ENCODE measurements at places on chromosomes 4 and X.

GRCh38 chrX:18883234-18883960 is 100.5 kb downstream of the PHKA2 start:
- DNase-seq = no peak

GRCh38 chr4:40788331-40788730 is 38.6 kb downstream of the NSUN7 start:
- DNase-seq = no peak

- DNase-seq = no peak
These were observed 22.0 kb upstream of the PPARGC1A start for GRCh38 chr4:23911675-23912455.

DNA sequence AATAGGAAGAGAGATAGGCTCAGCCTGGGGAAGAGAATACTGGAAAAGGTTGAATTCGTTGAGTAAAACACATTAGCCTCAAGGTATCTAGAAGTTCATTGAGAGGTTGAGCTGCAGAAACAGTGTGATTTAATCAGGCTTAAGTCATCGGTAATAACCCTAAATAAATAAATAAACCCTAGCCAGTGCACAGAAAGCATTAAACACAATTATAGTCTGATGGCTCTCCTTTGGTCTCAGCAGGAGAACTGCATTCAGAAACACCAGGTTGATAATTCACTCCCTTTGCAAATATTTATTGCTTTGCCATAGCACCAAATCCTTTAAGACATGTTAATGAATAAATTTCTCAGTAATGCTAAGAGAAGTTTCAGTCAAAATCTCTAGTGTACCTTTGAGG is 9.6 kb downstream of the DCX start:
- no peak for DNase-seq

DNA sequence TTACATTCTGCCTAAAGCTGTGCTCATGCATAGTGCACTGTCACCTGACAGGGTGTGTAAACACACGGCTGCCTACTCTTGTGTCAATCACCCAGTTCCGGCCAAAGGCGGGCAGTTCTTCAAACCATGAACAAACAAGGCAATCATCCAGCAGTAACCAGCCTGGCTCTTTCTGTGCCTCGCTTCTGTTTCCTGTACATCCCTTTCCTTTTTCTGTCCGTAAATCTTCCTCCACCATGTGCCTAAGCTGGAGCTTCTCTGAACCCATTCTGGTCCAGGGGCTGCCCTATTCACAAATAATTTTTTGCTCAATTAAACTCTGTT is 60.8 kb upstream of the CBR4 start:
- DNase-seq = no peak

GRCh38 chr4:41476310-41476885 is 61.6 kb upstream of the LIMCH1 start:
- no peak for DNase-seq

- no peak for DNase-seq
These were observed 411.4 kb downstream of the IL1RAPL1 start for GRCh38 chrX:28998609-28999135.

GRCh38 chrX:143664302-143664701 is 28.4 kb upstream of the SLITRK4 start:
- peak; percentile 4 for DNase-seq

GRCh38 chr4:41287005-41287404 is 30.3 kb downstream of the UCHL1 start:
- DNase-seq = no peak

DNA sequence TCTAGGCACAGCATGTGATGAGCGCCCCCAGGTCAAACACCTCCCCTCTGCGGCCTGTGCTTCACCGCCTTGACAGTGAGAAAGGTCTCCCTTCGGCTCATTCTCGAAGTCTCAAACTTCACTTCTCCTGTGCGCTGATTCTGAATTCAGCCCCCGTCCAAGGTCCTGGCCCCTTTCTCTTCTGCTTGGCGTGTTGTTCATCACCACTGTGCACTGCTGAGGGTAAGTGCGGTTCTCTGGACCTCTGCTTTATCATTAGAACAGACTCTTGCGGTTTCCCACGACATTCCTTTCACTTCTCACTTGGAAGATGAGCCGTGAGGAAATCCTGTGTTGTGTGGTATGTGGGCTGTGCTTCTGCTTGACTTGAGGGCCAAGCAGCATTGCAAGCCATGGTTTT is 11.9 kb downstream of the HTT-AS start:
- no peak for DNase-seq

DNA sequence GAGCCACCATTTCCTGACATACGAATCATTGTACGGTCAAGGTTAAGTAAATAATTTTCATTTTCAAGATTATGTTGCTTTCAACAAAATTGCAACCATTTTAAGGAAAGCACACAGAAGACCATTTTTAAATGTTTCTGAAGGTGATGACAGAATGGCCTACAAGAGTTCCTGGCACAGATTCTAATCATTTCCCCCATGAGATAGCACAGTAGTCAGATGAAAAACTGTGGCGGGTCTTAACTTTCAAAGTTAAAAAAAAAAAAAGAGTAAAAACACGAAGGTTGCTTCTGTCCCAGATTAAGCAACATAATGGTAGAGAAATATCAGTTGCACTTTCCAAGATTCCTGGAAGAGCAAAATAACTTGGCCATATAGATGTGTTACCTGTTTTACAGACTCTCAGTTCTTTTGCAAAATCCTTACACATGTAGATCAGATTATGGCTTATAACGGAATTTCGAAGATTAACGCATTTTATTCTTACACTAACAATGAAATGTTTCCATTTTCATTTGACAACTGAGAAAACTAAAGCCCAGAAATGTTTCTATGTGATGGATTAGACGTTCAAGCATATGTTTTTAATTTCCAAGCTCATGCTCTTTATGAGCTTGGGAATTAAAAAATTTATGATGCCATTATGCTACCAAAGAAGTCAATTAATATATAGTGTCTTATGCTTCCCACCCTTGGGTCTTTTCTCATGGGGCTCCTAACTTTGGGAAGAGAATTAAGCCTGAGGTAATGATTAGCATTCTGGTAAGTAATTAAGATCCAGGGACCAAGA is 335.1 kb upstream of the CLNK start:
- DNase-seq = no peak

GRCh38 chr4:182555997-182556418 is 312.8 kb downstream of the TENM3 start:
- DNase-seq = no peak

- peak; percentile 1 for DNase-seq
These were observed 922.0 kb downstream of the NLGN4X start for GRCh38 chrX:5306654-5307121.

- DNase-seq = peak; percentile 26
These were observed 1.6 kb downstream of the RCHY1 start for GRCh38 chr4:75512386-75513211.

DNA sequence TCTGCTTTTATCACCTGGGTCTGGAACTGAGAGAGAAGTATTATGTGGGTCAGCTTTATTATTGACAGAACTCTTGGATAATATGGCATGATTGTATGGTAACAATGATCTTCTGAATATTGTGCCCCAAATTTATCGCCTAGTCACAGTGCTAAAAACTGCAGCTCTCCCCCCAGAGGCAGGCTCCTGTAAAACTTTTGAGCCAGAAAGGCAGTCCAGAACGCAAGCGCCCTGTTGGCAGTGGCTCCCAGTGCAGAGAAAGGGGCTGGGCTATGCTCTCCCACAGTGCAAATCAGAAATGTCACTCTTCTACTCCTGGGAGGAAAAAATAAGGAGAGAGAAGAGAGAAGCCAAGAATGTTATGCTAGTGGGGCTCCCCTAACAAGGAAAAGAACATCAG is 50.5 kb downstream of the HELT start:
- no peak for DNase-seq

DNA sequence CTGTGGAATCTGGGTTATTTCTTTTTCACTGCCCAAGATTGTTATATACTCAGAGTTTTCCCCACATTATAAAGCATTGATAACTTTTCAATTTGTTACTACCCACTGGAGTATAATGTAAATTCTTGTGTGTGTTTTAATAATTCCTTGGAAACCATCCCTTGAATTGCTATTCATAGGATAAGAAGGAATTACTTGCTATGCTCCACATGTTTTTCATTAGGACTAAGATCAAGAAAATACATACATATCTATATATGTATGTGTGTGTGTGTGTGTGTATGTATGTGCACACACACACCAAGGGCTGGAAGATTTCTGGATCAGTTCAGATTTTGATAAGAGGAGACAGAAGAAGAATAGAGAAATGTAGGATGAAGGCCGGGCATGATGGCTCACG is 206.4 kb upstream of the JADE1 start:
- no peak for DNase-seq

DNA sequence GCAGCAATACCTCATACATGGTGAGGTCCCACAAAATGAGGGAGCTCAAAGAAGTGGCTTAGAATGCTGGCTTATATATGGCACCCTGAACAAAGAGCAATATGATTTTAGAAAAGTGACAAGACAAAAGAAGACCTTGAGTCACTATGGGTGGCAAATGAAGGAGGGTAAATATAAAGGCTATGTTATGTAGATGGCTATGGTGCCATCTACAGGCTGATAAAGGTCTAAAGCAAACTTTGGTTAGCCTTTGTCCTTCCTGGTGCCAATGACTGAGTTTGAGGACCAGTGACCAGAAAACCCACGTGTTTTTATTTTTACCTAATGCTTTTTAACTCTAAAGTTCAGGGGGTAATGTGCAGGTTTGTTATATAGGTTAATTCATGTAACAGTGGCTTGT is 151.8 kb downstream of the CCNG2 start:
- peak; percentile 6 for DNase-seq

GRCh38 chrX:109848461-109849050 is 115.5 kb upstream of the ACSL4 start:
- no peak for DNase-seq

- DNase-seq = no peak
These were observed 64.0 kb downstream of the MANBA start for GRCh38 chr4:102696758-102697157.

DNA sequence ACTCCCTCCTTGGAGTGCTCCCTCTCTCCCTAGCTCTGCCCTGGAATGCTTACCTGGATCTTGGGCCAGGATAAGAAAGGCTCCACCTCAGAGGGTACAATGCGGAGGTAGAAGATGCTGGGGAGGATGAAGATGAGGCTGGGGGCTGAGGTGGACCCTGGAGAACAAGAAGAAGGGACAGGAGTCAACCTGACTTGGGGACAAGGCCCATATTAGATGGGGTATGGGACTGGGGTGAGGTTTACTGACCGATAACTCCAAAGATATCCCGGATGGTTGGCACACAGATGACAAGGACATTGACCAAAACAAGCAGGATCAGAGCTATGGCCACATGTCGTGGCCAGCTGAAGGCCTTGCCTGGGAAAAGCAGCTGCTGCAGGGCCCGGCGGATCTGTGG is 10.6 kb downstream of the SLC38A5 start:
- DNase-seq = no peak

GRCh38 chrX:38216642-38217041 is 4.0 kb downstream of the SRPX start:
- DNase-seq = no peak

DNA sequence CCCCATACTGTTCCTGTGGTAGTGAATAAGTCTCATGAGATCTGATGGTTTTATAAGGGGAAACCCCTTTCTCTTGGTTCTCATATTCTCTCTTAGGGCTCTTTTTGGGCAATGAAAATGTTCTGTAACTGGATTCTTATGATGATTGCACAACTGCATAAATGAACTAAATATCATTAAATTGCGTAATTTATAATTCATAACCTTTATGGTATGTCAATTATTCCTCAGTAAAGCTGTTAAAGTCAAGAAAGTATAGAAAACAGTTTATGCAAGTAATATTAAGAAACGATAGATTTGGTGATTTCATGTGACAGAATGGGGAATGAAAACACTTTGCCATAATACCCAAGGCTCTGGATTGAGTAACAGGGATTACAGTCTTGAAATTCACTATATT is 33.5 kb upstream of the SPANXD start:
- DNase-seq = no peak

- DNase-seq = no peak
These were observed 161.4 kb downstream of the RAB28 start for GRCh38 chr4:13322681-13323101.

GRCh38 chrX:40130207-40130606 is 32.4 kb upstream of the BCOR start:
- no peak for DNase-seq

- no peak for DNase-seq
These were observed 494.5 kb downstream of the BCOR start for GRCh38 chrX:39603230-39603629.

GRCh38 chr4:7705062-7705461 is 234.6 kb downstream of the AFAP1 start:
- no peak for DNase-seq

DNA sequence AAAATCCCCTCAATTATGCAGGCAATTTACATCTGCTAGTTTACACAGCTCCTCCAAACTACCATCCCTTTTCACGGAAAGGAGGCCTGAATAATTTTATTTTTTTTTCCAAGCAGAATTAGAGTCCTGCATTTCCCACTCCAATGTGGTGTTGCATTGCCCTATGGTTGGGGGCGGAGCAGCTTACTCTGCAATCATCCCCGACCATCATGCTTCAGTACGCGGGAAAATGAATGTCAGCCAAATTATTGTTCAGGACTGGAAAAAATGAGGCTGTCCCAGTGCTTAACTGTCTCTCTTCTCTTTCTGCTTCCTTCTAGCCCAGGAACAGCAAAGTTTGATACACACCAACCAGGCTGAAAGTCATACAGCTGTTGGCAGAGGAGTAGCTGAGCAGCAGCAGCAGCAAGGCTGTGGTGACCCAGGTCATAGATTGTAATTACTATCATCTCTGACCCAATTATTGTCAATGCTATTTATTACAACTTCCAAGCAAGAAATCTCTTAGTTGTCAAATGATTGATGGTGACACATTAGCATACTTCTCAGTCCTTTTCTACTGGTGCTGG is 28.3 kb downstream of the MMRN1 start:
- DNase-seq = no peak

DNA sequence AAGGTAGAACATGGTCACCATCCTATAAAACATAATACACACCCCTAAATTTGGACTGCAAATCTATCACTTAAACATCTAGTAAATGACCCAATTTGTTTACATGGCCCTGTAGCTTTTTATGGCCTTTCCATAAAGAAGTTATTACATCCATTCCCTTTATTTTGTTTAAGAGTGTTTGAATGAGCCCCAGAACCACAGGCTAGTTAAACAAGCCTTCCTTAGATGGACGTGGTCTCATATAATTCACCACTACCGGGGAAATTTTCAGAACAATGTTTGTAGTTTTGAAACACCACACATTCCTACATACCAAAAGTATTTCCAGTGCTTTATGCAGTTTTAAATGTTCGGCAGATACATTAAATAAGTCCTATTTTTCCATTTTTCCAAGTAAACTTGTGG is 12.3 kb downstream of the PDGFC start:
- no peak for DNase-seq

DNA sequence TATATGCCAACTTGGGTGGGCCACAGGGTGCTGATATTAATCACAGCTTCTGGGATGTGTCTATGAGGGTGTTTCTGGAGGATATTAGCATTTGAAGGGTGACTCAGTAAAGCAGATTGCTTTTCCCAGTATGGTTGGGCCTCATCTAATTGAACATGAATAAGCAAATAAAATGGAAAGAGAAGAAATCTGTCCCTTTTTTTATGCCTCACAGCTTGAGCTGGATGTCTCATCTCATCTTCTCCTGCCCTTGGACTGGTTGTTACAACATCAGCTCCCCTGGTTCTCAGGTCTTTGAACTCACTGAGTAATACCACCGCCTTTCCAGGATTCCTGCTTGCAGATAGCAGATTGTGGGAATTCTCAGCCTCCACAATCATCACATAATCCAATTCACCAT is 1149.2 kb downstream of the PCDH18 start:
- DNase-seq = no peak
